GM18507 (cell line): ENCODE measurements at places on chromosomes 11 and 22.

- DNase-seq: no peak
These were observed 3.3 kb upstream of the GRAMD1B start for GRCh38 chr11:123426789-123427188.

- no peak for DNase-seq
These were observed 94.8 kb upstream of the PHOX2A start for GRCh38 chr11:72338741-72339140.

DNA sequence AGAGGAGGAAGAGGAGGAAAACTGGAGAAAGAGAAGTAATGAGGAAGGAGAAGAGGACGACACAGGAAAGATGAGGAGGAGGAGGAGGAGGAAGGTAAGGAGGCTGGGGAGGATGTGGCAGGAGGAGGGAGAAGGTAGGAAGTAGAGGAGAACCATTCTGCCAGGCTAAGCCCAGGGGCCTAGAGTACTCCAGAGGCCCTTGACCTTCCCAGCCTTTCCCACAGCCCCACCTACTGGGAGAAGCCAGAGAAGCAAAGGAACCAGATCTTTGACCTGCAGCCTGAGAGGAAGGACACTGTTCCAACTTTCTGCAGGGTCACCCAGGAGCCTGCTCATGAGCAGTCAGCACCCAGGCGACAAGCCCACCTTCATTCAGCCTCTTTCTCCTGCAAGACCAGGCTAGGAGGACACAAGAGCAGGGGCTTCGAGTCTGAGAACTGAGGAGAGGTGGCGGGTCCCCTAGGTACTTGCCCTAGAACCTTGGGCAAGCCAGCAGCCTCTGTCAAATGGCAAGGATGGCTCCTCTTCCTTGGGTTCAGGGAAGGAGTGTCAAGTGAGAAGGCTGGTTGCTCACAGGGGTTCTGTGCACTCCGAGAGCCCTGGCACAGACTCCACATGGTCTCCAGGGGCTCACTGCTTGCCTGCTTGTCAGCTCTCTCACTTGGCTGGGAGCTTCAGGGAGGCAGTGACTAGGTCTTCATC, 27.9 kb upstream of the OAF start:
- DNase-seq: no peak

- no peak for DNase-seq
These were observed 1007.7 kb downstream of the BRD1 start for GRCh38 chr22:48819961-48820360.

- DNase-seq: no peak
These were observed 42.7 kb downstream of the LGR4 start for GRCh38 chr11:27429761-27430393.

- DNase-seq: no peak
These were observed 121.6 kb downstream of the KCNQ1 start for GRCh38 chr11:2566223-2567025.

DNA sequence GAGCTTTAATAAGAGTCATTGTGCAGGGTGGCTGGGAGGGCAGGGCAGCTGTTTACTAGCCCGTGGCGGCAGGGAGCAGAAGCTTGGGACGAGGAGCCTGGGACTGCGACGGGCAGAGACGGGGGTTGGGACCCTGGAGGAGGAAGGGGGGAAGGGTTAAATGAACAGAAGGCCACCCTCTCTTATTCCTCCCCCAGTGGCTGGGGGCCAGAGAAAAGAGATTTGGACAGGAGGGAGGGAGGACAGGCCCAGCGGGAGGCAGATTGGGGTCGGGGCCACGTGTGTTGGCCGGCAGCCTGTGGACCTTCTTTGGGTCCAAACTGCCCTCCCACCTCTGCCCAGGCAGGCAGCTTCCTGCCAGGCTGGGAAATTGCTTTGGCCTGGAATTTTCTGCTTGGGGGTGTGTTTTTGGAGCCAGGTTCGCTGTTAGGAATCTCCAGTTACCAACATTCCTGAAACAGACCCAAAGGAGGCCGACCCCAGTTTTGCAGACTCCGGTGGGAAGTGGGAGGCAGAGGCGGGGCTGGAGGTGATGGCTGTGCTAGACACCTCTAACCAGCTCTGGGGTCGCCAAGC, 50.2 kb downstream of the APOL3 start:
- no peak for DNase-seq

- DNase-seq: no peak
These were observed 22.8 kb upstream of the PICK1 start for GRCh38 chr22:38034278-38034882.

DNA sequence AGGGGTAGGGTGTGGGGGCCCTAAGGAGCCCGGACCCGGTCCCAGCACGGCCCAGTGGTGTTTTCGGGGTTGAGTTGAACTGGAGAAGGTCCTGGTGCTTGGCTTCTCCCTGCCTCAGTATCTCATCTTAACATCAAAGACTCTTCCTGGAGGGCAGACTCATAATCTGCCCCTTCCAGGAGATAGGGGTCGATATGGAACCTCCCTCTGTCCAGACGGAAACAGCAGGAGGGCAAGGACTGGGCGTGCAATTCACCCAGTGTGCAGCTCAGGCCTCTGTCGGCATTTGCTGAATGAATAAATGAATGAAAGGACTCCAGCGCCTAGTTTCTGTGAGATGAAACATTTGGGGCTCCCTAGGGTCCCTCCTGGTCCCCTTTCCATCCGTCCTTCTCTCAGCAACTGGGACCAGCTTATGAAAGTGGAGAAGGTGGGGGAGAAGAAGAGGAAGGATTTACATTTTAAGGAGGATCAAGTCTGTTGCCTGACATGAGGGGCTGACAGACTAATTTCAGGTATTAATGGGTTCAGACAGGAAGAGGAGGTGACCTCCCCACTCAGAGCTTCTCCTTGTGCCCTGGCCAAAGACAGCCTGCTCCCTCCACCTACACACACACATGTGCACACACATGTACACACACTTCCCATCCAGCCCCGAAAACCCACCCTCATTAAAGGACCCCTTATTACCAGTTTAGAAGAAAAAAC, 1.1 kb upstream of the SHISA8 start:
- no peak for DNase-seq

- DNase-seq: no peak
These were observed 50.8 kb upstream of the OR4C15 start for GRCh38 chr11:55503449-55503848.

DNA sequence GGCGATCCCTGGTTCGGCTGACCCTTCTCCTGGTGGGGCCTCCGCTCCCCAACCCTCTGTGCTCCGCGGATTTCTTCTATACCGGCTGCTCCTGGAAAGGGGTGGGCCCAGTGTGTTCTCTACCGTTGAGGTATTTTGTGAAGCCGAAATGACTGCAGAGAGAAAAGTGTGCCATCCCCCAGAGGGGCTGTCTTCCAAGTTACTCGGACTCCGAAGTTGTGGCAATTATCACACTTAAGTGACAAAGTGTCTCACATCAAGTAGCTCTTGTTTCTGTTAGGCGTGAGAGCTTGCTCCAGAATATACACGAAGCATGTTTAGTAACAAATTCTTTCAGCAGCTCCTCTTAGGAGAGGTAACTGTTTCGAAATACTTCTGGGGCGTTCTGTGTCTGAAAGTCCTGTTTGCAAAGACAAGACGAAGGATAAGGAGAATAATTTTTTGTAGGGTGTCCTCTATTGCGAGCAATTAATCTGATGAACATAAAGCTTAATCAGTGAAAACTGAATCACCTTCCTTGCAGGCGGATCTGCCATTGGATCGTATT, 434 bp downstream of the XPNPEP3 start:
- DNase-seq: no peak

GRCh38 chr11:76596652-76597051, 73.9 kb downstream of the LRRC32 start:
- no peak for DNase-seq

- no peak for DNase-seq
These were observed 67.1 kb downstream of the PARVB start for GRCh38 chr22:44091021-44091721.

DNA sequence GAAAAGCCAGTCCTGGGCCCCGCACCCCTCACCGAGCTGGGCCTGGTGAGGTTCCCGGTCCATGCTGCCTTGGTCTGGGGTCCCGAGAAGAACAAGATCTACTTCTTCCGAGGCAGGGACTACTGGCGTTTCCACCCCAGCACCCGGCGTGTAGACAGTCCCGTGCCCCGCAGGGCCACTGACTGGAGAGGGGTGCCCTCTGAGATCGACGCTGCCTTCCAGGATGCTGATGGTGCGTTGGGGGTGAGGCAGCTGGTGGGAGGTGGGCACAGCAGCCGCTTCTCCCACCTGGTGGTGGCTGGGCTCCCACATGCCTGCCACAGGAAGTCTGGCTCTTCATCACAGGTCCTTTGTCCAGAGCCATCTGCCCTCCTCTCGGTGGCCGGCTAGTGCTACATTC, 4.5 kb upstream of the SMARCB1 start:
- DNase-seq: no peak

- DNase-seq: no peak
These were observed at the start of gene NLRP10 for GRCh38 chr11:7965386-7965785. TSS of gene NLRP10 (minus strand) at chr11:7965447. CDS start at chr11:7963495, 1,952 bp downstream.

GRCh38 chr11:15609445-15609844, 494.7 kb downstream of the INSC start:
- DNase-seq: no peak

DNA sequence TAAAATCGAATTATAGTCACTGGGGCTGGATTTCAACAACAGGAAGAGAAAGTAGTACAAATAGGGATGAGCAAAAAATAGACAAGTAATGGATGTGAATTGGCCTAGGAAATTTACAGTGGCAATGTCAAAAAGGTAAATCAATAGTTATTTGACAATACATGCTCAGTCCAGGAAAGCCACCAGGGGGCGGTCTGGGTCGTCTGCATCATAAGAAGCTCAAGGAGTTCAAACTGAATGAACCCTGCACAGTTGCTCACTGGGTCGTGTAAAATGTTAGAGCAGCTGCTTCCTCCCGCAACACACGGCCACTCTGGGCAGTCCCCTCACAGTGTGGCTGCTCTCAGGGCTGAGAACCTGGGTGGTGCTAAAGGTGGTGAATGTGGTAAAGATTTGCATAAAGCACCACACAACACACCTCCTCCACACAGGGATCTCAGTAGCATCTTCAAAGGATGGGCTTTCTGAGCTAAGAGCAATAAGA, 85.9 kb downstream of the ZNF280B start:
- peak; percentile 75 for DNase-seq

DNA sequence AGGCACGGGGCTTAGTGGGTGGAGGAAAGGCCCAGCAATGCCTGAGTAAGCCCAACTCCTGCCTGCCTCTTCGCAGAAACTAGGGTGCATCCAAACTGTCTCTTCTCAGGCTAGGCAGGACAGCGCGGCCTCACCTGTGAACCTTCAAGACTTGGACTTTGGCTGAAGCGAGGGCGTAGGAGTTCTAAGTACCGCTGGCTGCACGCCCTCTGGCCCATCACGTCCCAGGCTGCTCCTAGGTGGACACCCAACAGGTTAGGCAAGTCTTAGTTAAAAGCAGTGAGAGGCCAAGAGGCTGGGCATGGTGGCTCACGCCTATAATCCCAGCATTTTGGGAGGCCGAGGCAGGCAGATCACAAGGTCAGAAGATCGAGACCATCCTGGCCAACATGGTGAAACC, 1.8 kb upstream of the DDB2 start:
- DNase-seq: no peak

- DNase-seq: no peak
These were observed 117.5 kb upstream of the TOP3B start for GRCh38 chr22:22099833-22100812.

DNA sequence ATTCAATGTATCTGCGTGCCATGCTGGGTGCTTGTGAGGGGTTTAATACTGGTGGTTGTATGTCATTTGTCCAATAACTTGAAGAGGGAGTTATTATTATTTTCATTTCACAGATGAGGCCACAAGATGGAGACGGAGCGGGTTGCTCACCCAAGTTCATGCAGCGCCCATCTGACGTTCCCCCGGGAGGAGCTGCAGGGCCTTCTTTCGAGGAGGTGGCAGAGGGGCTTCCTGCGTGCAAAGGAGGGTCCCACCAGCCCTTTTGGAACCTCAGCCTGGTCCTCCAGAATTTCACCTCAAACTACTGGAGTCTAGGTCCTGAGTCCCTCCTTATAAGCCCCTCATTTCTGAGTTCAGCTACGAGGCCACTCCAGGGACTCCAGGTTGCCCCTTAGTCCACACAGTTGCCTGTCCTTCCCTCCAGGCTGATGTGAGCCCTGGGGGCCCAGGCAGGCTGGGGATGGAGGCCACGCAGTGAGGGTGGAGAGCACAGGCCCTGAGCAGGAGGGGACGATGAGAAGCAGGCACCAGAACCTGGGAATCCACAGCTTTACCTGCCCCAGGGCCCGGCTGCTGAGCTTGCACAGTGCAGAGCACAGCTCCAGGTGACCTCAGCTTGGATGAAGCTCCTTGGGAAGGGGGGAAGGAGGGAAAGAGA, 2.9 kb upstream of the VSIG10L2 start:
- no peak for DNase-seq
